ENCODE measurements at places on chromosomes 13 and 19.

DNA sequence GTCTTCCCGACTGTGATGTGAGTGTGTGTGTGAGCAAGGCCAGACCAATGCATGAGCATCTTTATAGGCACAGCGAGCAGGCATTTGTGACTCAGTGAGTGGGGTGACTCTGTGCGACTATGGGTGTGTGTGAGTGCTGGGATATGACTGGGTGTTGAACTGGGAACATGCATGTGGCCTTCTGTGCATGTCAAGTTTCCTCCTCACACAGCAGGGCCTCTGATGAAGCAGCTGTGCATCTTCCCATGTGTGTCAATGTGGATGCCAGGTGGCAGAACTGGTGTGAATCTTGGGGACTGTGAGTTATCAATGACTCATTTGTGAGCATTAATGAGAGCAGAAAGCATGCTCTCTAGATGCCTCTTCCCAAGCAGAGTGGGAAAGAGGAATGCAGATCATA lies 12.1 kb upstream of the LGALS14 start:
- DNase-seq, result no peak

DNA sequence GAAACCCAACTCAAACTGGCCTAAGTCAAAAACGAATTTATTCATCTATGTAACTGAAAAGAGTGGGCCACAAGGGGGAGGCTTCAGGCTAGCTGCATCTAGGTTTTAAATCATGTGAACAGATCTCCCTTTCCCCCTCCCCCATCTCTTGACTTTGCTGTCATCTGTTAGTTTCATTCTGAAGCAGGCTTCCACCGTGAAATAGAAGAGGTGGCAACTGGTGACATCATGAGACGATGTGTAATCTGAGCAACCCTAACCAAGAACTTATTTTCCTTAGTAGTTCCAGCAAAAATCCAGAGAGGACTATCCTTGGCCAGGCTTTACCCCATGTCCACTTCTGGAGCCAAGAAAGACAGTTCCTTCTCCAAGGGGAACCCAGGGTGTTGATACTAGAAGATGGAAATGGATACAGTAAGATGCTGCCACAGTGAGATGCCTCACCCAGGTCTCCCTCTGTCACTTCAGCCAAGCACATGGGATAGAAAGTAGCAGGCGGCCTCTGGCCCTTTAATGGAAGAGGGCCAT lies 9.4 kb downstream of the SAMD4B start:
- DNase-seq, result peak; percentile 35

DNA sequence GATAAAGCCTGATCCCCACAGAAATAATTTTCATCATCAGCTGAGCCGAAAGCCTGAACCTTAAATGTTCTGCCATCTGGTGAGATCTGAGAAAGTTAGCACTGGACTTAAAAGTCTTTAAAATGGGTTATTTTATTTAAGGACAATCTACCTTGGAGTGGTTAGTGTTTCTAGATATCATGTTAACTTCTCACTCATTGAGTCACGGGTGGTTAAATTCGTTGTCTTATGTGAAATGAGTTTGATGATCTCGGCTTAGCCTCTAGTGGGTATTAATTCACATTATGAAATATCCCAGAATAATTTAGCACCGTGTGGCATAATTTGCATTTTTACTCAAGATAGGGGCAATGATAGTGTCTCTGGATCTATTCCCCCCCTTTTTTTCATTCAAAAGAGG lies 117.4 kb upstream of the ZNF536 start:
- no peak for DNase-seq

GRCh38 chr13:72530471-72530870 lies 197.0 kb downstream of the MZT1 start:
- peak; percentile 33 for DNase-seq

DNA sequence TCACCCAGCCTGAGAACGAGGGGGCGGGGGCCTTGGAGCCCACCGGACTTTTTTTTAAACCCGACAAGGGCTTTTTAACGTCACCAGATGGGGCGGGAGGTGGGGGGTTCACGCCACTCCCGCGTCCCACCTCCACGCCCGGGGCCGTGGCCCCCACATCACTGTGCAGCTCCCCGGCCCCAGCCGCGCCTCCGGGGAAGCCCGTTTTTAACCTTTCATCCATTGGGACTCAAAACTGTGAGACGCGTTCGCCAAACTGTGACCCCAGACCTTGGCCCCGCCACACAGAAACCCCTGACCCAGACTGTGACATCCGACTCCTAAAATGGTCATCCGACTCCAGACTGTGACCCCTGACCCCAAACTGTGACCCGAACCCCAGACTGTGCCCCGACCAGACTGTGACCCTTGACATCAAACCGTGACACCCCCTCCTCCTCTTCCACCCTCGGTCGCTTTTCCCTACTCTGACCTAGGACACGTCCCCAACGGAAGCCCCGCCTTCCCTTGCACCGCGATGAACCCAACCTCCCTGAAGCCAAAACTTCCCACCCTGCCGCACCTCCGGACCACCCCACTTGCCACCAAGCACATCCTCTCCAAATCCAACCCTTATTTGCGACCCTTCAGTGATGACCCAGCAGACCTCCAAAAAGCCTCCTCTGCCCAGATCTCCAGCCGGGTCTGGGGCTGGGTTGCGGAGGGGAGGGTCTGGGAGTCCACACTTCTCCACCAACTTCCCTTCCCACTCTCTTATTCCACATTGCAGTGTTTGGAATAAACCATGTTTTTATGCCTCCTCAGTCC lies 1.5 kb upstream of the GRWD1 start:
- peak; percentile 37 for DNase-seq

GRCh38 chr19:19342086-19343015 lies 21.7 kb downstream of the MAU2 start:
- peak; percentile 91 for DNase-seq

GRCh38 chr13:45527699-45528462 lies 63.1 kb downstream of the COG3 start:
- DNase-seq, result no peak
